Aortic smooth muscle cell (primary cell): ENCODE measurements at places on chromosomes 2 and 18. TPM values are rescaled to one million over a fixed set of nuclear protein-coding genes. Genes with fewer than 3 reads are reported as not detected.

CTAGE1 gene
- 0.12 TPM in 1 of 2 replicates, not detected in the other for total RNA-seq

NTSR2 gene
- not detected in 2 replicates for total RNA-seq

DPY30 gene
- 53.8 and 53.9 TPM in 2 replicates for total RNA-seq

LONRF2 gene
- 0.06 and 0.13 TPM in 2 replicates for total RNA-seq

REG3G gene
- not detected in 2 replicates for total RNA-seq
